ENCODE measurements at places on chromosomes 5 and 9. TPM values are rescaled to one million over a fixed set of nuclear protein-coding genes. Genes with fewer than 3 reads are reported as not detected.

DNA sequence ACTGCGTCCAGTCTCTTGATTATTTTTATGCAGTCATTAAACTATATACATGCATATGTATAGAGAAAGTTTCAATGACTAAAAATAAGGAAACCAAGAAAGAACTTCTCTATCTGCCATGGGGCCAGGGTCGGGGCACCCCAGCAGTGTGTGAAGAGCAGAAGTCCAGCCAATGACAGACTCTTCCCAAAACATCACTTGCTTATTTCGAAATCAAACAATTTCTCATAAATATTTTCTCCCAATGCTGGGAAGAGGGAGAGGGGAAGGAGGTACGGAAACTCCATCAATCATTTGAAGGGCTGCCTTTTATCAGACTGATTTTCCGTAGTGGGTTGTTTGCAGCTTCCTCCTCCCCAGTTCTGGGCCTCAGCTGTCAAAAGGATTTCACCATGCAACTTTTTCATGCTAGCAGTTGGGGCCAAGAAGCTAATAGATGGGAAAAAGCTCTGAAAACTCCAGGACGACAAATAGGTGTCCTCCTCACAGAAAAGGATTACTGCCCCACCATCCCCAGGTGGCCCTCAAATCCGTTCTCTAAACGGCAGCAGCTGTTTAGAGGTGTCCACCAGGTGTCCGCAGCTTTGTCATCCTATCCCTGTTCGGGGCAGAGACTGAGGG, 617 bp upstream of the FPGS start:
- DNase-seq = no peak

DNA sequence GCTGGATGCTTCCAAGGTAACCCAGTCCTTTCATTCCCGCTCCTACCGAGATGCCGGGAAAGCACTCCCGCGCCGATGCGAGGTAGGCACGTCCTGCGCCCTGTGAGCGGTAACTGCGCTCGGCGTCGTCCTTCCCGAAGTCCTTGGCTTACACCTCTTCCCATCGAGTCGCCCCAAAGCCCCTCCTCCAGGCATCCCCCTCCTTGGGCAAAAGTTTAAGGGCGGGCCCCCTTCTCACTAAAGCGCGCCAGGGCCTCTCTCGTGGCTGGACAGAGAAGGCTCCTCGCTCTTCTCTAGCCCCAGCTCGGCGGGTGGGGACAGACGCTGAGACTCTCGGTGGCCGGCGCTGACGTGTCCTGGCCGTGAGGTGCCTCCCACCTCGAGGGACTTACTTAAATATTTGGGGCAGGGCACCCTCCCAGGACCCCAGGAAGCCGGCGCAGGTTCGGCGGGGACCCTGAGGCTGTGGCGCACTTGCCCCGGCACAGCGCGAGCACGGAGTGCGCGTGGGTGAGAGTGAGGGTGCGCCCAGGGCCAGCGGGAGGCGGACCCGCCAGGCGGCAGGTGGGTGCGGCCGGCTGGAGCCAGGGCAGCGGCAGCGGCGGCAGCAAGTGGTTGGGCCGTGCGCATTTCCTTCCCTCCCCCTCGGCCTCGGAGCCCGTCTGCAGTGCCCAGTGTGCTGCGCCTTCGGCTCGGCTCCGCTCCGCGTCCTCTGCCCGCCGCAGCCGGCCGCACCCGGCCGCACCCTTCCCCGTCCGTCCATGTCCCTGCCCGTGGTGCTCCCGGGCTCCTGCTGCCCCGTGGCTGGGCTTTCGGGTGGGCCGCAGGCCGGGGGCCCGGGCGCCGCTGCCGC, at the start of gene ENTREP1:
Gene ENTREP1, plus strand, starts transcription at position 667 of the 853 bp plus-strand sequence. Its CDS starts 95 bp downstream, at position 762.
- peak; percentile 85 for DNase-seq

DNA sequence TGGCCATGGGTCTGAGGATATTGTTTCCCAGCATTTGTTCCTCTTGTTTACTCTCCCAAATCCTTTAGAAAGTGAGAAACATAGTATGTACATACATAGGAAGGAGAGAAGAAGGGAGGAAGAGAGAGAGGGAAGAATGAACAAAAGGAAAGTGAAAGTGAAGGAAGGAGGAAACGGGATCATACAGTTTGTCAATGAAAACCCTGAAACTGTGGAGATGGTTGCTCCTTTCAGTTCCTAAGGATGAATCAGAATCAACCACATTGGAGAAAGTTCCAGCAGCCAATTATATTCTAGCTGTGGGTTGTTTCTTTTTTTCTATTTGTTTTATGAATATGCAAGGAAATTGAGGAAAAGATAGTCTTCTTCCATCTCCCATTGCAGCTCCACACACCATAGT, 396.5 kb downstream of the MLLT3 start:
- DNase-seq = no peak

- DNase-seq = no peak
These were observed 63.4 kb downstream of the DENND1A start for GRCh38 chr9:123866497-123866896.

STING1 gene
- 46.3 TPM for total RNA-seq

DNA sequence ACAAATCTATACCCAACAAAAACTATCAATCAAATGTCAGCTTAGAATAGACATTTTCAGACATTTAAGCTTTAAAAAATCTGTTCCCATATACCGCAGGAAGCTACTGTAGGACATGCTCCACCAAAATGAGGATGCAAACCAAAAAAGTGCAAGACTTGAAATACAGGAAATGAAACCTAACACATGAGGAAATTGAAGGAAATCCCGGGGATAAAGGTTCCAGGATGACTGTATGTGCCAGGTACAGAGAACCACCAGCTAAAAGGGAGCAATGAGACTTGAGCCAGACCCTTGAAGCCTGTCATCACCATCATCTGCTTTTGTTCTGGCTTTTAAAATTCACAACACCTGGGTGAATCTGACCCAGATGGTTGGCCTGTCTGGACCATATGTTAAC, 21.4 kb downstream of the DIAPH1 start:
- no peak for DNase-seq

DNA sequence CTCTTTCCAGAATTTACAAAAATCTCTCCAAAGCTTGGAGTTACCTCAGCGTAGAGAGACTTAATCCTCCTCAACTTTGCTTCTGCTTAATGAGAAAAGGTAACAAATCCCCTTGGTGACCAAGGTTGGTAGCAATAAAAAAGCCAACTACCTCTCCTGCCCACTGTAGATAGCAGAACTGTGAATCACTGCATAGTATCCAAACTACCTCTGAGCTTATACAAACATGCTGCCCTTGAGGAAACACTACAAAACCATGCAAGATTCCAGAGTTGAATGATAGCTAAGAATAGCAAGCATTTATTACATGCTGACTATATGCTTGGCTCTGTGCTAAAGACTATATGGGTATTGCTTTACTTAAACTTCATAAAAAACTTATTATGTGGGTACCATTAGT, 2.8 kb upstream of the ADAMTS12 start:
- DNase-seq = no peak

GRCh38 chr9:15311607-15312006, 4.6 kb upstream of the TTC39B start:
- DNase-seq = no peak

GABBR2 gene
- total RNA-seq = 0.62 TPM

- no peak for DNase-seq
These were observed 101.0 kb upstream of the PTPN3 start for GRCh38 chr9:109599131-109599530.

NME5 gene
- 2.1 TPM for total RNA-seq

GABRB2 gene
- 0.25 TPM for total RNA-seq

OR1Q1 gene
- total RNA-seq = not detected

PTTG1 gene
- total RNA-seq = 1.4 TPM

SPINK6 gene
- not detected for total RNA-seq

GRCh38 chr9:126612326-126612812, 1.4 kb upstream of the LMX1B start:
- no peak for DNase-seq

GRCh38 chr5:151254556-151254955, 1.6 kb downstream of the GM2A start:
- DNase-seq = no peak

HTR1A gene
- not detected for total RNA-seq

GRCh38 chr9:61665829-61666228, 476.0 kb downstream of the SPATA31A7 start:
- DNase-seq = no peak

- DNase-seq = no peak
These were observed 342.8 kb downstream of the TMEM167A start for GRCh38 chr5:82734347-82734746.

- DNase-seq = no peak
These were observed 932.0 kb downstream of the TLE4 start for GRCh38 chr9:80503671-80504281.

GRCh38 chr5:6616632-6617031, 16.2 kb downstream of the NSUN2 start:
- DNase-seq = no peak

DNA sequence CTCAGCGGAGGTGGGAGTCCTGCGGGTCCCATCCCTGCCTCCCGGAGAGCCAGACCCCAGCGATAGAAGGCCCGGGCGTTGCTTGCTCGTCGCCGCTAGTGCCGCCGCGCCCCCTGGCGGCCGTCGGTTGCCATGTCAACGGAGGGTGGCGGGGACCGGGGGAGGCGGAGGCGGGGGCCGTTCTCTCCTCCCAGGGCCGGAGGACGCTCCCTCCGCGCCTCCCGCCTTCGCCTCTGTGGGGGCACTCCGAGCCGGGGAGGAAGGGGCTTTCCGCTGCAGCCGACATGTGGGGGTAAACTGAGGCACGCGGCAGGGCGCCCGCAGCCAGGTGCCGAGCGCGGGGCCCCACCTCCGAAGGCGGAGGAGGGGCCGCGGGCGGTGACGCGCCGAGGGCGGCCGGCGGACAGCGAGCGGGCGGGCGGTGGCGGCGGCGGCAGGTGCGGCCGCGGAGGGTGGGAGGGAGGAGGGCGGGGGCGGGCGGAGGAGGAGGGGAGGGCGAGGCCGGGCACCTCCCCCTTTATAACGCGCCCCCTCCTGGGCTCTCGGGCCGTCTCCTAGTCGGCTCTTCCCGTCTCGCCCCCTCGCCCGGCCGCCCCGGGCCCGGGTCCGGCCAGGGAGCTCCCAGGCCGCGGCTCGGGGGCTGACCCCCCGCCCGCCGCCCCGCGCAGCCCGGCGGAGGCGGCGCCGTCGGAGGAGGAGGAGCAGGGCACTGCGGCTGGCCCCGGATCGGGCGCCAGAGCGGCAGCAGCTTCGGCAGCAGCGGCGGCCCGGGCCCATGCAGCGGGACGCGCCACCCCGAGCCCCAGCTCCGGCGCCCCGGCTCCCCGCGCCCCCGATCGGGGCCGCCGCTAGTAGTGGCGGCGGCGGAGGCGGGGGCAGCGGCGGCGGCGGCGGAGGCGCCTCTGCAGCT, 556 bp upstream of the CDK9 start:
- peak; percentile 93 for DNase-seq

DNA sequence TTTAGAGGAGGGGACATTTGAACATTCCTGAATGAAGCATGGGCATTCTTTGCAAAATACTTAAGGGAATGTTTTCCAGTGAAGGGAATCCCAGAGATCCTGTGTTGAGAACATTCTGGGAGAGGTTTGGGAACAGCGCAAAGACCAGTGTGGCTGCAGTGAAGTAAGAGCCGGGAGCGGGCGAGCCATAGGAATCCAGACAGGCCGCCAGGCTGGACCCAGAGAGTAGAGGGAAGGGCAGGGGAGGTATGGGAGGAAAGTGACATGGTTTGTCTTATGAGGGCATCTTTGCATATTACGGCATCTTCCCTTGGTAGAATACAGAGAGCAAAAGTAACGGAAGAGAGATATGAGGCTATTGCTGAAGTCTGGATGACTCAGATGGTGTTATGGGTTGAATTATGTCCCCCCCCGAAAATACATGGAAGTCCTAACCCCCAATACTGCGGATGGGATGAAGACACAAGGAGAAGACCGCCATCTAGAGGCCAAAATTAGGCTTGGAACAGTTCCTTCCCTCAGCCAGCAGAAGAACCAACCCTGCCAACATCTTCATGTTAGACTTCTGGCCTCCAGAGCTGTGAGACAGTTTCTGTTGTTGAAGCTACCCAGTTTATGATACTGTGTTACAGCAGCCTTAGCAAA, 268.2 kb downstream of the MAST4 start:
- no peak for DNase-seq

- DNase-seq = no peak
These were observed 29.5 kb upstream of the APC start for GRCh38 chr5:112708103-112708622.

DNA sequence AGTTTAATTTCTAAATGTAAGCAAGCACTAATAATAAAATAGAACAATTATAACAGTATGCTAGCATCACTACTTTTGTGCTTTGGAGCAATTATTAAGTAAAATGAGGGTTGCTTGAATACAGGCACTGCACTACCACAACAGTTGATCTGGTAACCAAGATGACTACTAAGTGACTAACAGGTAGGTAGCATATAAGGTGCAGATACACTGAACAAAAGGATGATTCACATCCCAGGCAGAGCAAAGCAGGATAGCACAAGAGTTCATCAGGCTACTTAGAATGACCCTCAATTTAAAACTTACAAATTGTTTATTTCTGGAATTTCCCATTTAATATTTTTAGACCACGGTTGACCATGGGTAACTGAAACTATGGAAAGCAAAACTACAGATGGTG, 48.0 kb upstream of the RGS7BP start:
- DNase-seq = no peak

TAS2R1 gene
- total RNA-seq = not detected

PCDHB11 gene
- total RNA-seq = 0.74 TPM
